ENCODE measurements at places on chromosomes 1 and 21.

DNA sequence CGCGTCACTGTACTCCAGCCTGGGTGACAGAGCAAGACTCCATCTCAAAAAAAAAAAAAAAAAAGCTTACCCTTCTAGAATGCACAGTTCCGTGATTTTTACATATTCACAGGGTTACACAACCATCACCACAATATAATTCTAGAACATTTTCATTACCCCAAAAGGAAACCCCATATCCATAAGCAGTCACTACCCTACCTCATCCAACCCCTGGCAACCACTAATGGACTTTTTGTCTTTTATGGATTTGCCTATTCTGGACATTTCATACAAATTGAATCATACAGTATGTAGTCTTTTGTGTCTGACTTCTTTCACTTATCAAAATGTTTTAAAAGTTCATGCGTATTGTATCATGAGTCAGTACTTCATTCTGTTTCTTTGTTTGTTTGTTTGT, 22.8 kb downstream of the SYF2 start:
- no peak for DNase-seq

DNA sequence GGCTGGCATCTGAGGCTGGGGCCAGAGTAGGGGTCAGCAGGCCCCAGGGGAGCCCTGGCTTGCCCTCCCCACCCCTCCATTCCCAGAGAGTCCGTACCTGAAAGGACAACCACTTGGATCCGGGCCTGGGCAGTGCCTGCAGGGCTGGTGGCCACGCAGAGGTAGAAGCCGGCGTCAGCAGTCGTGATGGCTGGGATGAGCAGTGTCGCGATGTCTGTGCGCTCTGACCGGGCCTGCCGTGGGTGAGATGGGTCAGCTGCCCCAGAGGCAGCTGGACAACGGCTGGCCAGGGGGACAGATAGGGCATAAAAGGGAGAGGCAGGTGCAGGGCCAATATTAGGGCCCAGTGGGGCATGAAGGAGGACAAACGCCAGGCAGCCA, 42.7 kb downstream of the LDLRAD2 start:
- DNase-seq: no peak

GRCh38 chr21:26153758-26154157, 16.8 kb downstream of the APP start:
- DNase-seq: no peak

DNA sequence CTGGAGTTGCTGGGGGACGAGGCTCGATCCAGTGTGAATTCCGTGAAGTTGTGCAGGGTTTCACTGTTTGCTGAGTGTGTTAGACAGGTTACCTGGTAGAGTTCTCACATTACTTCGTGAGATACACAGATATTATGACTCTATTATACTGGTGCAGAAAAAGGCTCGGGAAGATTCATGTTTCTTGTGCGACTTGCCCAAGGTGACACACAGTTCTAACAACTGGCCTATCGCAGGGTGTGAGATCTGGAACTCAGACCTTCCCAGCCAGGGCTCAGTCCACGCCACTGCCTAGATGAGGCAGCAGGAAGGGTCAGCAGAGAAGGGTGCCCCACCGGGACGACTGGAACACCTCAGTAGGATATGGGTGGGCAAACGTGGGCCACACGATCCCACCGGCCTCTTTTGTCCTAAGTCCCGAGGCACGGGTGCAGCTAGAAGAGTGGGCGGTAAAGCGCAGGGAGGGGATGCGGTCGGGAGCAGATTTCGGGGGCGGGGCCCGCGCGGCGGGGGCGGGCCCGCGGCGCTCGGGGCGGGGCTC, 296 bp upstream of the RNPEP start:
- DNase-seq: no peak

- DNase-seq: no peak
These were observed 6.9 kb upstream of the SPOCD1 start for GRCh38 chr1:31822766-31823165.

- no peak for DNase-seq
These were observed 41.6 kb upstream of the SLC45A1 start for GRCh38 chr1:8276173-8276914.

GRCh38 chr1:174206148-174206836, 47.0 kb downstream of the RABGAP1L start:
- DNase-seq: no peak

DNA sequence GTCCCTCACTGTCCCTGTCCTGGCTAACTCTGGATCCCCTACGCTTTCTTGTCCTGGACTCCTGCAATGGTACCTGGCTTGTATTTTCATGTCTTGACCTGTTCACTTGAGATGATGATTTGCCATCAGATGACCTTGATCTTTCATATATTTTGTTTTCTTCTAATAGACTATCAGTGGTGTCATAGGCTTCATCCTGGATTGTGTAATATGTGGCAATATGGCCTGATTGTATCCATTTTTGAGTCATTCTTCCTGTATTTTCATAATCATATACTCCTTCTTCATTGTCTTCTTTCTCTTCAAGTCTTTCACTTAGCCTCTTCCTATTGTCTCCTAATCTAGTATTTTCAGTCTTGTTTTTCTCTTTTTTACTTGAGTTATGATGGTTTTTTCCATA, 11.1 kb downstream of the FLG start:
- DNase-seq: no peak

GRCh38 chr1:33310702-33311101, 10.2 kb downstream of the A3GALT2 start:
- DNase-seq: no peak

DNA sequence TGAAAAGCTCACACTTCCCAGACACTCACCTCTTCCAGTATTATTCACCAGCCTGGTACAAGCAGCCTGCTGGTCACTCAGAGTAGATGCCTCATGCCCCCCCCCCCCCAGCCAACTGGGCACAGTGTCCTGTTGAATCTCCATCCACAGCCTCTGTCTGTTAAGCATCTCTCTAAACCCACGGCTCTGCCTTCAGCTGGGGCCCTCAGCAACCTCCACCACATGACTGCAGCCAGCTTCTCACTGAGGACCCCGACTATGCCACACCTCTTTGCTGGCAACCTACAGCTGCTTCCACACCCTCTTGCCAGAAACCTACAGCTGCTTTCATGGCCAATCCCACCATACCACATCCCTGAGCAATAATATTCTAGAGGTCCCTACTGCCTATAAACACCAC, 113.1 kb downstream of the RHOU start:
- no peak for DNase-seq

GRCh38 chr1:223645903-223646302, 19.6 kb downstream of the CAPN8 start:
- DNase-seq: no peak

- no peak for DNase-seq
These were observed 20.9 kb upstream of the SLC1A7 start for GRCh38 chr1:53163291-53163768.

DNA sequence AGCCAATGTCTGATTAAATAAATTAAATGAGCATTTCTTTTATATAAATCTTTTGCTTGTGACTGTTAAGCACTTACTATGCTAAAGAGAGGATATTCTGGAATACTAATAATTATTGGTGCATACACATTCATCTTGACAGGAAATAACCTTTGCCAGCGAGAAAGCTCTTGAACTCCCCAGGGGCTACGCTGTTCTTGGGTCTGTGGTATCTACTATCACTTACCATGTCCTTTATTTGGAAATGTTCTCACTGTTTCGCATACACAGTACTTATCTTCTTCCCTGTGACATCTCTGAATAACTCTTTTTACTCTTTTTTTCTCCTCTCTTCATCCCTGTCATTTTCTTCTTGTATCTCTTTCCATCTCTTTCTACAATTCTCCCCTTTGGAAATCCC, 178.7 kb downstream of the GABPA start:
- DNase-seq: no peak
